Stimulated activated CD8-positive, alpha-beta memory T cell treated with anti-CD3 and anti-CD28 coated beads, Interleukin-4, amount 100 ng/mL, for 4 hours (primary cell): ENCODE measurements at places on chromosomes 1 and 21.

GRCh38 chr1:207648334-207649209 lies 3.6 kb downstream of the CR1L start:
- no peak for DNase-seq

- no peak for DNase-seq
Observed at GRCh38 chr1:40381268-40382107, 8.0 kb downstream of the SMAP2 start.

DNA sequence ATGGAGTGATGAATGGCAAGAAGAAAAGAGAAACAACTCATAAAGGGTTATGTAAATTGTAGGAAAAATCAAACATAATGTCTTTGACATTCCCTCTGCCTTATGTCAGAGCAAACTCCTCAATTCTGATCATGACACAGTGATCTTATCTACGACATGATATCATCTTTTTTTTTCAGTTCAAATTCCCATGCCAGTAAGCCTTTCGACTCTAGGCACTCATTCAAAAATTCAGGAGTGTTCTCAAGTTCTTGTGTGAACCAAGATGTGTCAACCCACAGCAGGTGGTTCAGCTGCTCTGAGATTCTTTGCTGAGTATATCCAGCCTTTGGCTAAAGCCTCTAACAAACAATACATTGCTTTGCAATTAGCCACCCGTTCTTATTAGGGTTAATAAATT lies 97.1 kb upstream of the ESRRG start:
- DNase-seq, result no peak

- DNase-seq, result peak; percentile 68
Observed at GRCh38 chr1:151024540-151025146, 11.7 kb upstream of the BNIPL start.

DNA sequence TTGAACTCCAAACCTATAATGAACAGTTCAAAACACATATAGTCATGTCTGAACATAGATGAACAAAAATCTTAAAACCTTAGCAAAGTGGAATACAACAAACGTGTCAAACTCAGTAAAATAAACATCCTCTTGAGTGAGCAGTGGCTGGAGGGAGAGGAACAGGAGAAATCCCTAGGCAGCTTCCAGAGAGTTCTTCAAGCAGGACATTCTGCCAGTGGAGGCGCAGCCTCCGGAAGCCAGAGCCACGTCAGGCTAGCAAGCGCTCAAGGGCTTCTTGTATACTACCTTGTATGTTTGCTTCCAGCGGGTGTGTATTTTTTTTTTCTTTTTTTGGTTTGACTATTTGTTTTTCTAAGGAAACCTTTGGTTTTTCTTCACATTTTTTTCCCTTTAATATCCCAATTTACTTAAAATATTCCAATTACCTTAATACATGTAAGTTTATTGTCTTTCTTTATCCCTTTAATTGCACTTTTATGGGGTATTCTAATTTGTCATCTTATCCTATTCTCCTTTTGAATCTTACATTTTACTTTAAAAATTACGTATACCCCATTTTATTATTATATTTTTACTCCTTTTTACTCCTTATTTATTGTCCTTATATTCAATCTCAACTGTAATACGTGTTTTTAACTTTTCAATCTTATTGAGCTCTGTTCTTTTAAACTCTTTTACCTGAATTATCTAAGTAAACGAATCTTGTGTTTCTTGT lies 42.0 kb downstream of the COLGALT2 start:
- no peak for DNase-seq

DNA sequence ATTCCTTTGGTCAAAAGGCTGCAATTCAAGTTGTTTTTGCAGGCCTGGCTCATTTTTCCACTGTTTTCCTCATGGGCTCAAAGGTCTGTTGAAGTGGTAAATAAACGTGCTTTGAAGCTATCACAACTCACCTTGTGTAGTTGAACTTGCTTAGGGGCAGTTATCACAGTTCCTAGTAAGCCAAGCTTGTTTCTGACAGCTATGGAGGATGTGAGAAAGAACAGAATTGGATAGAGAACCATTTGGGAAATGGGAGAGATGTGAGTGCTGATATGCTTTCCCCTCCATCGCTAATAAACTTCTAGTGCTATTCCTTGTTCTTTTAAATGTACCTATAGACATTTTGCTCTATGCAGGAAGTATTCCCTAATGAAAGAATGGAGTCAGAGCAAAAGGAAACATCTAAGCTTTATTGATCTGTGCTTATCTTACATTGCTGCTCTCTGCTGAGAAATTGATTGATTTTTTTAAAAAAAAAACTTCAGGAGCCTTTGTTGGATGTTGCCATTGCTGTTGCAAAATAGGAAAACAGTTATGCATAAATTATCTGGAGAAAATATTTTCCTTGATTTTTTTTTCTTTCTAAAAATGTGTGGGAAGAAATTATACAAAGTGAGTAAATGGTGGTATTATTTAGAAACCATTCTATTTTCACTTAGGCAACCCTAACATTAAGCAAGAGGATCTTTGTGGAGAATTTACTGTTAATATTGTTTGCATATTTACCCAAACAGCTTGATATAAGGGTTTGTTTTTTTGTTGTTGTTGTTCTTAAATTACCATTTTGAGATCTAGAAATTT lies 118.2 kb downstream of the MAGI3 start:
- DNase-seq, result no peak

DNA sequence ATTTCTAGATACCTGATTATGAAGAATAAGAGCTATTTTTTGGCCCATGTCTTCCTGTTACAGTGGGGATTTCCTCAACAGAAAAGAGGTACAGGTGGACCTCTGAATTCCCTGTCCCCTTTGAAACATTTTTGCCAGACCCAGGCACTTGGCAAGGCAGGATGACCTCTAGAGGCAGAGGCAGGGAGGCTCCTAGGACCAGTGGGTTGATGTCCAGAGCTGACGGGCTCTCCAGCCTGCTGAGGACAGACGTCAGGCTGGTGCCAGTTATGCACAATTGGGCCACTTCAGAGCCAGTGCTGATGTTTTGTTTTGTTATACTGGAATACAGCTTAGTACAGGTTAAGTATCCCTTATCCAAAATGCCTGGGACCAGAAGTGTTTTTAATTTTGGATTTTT lies 18.5 kb upstream of the A3GALT2 start:
- DNase-seq, result no peak

- no peak for DNase-seq
Observed at GRCh38 chr21:45990741-45991605, 9.4 kb downstream of the COL6A1 start.

GRCh38 chr1:112997781-112998180 lies 41.8 kb upstream of the SLC16A1 start:
- DNase-seq, result no peak

DNA sequence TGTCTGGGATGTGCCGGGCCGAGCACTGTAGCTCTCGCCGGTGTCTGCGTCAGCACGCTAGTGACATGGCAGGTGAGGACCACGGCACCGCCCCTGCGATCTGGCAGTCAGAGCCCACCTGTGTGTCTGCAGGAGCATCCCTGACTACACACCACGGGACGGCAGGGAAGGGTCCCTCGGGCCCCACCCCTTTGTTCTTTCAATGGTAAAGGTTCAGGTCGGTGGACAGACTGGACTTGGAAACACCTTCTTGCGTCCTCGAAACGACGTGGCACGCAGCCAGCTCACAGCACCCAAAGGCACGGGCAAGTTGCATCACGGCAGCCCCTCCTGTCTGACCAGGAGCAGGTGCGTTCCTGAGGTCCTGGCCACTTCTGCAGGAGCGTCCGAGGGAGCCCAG lies 3.7 kb upstream of the SAMD11 start:
- DNase-seq, result no peak

DNA sequence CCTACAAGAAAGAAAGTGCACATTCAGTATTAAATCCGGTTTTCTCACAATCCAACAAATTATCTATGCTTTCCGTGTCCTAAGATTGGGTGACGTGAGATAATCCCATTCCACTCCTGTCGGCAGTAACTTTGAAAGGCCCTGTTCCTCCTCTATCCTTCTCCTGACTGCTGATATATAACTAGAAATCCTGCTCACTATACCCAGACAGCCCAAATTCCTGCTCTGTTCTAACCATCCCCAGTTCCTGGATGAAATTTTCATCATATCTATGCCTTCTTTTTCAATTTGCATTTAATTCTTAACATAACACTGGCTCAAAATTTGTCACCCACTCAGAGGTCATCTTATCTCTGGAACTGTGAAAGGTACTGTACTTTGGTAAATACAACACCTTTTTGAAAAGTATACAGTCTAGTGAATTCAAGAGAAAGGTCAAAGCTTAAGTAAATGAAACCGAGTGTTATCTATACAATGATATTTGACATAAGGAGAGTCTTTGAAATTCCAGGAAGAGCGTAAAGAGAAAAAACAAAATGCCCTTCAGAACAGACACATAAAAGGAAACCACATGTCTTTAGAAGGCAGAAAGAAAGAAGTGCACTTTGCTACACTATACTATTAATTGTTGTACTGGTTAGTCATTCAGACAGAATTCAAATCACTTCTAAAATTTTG lies 200.5 kb upstream of the NEGR1 start:
- no peak for DNase-seq

- no peak for DNase-seq
Observed at GRCh38 chr1:184176058-184176457, 124.5 kb downstream of the TSEN15 start.

GRCh38 chr1:21655259-21655658 lies 13.9 kb downstream of the RAP1GAP start:
- no peak for DNase-seq

- DNase-seq, result no peak
Observed at GRCh38 chr1:176193023-176193422, 14.1 kb downstream of the COP1 start.

DNA sequence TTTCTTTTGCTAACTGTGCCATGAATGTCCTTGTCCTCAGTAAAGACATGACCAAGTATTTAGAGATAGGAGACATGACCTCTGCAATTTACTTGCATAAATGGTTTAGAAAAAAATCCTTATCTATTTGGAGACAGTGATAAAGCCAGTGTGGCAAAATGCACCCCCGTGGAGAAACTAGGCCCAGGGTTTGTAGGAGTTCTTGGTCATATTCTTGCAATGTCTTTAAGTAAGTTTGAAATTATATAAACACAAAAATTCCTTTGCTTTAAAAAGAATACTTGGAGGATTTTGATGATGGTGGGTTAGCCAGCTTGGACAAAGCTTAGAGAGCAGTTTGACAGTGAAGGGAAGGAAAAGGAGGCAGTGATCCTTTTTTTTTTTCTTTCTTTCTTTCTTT lies 101.9 kb upstream of the SLC45A1 start:
- no peak for DNase-seq

- DNase-seq, result no peak
Observed at GRCh38 chr1:172955161-172955815, 95.5 kb downstream of the TNFSF18 start.

DNA sequence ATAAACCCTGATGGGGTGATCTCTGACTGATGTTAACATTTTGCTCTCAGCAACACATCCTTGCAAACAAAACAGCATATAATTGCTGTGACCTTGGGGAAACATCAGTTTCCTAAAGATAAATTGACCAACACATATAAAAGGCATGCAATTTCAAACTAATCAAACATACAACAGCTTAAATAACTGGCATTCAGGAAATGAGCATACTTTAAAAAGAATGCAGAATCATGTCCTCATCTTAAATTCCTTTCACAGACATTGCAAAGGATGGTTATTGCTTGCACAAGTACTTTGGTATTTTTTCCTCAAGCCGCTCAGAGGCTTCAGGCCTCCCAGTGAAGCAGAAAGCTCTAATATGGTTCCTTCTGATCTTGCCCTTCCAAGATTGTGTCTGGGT lies 53.4 kb upstream of the RGS18 start:
- DNase-seq, result no peak

DNA sequence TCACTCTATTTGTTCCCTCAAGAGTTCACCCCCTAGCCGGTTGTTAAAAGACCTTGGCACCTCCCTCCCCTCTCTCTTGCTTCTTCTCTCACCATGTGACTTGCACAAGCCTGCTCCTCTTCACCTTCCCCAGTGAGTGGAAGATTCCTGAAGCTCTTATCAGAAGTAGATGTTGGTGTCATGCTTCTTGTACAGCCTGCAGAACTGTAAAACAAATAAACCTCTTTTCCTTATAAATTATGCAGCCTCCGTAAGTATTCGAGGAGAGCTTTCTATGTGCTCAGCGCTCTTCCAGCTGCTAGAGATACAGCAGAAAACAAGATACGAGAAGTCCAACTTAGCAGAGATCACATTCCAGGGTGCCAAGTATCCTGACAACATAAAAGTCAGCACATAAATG lies 147.0 kb upstream of the RUNX1 start:
- DNase-seq, result no peak

GRCh38 chr21:41236352-41236973 lies 68.5 kb downstream of the BACE2 start:
- no peak for DNase-seq

- DNase-seq, result no peak
Observed at GRCh38 chr1:55078470-55078869, 39.1 kb downstream of the PCSK9 start.

GRCh38 chr1:7298749-7299151 lies 472.3 kb upstream of the VAMP3 start:
- DNase-seq, result no peak

DNA sequence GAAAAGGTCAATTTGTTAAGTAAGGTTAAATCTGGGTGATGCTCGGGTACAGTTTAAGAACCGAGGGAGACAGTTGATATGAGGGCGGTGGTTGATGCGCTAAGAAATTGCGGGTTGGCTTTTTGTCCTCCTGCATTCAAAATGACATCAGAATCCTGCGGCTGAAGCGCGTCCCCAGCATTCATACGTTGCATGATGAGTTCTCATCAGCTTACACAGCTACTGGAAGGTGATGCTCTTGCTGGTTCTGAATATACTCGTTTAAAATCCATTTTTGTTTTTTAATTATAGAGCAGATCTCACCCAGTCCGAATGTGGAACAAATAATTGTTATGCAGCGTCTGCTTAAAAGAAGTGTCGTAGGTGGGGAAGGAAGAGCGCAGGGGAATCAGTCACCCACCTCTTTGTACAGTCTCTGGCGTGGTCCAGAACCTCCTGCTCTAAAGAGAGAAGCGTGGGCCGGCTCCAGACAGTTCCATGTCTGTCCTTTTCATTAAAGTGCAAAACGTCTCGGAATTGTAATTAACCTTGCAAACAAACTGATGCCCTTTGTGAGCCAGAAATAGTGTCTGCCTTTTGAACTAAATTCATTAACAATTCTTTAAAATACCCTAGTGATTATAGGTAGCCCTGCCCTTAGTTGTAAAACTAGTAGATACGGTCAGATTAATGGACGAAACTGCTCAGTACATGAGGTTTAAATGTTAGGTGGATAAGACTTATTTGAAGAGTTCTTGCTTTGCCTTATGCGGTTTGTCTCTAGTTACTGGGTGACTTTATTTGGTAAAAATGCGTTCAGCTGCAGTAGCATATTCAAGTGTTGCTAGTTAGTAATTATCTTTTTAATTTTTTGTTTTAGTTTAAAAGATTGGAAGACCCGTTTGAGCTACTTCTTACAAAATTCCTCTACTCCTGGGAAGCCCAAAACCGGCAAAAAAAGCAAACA lies 741 bp downstream of the RGS2 start:
- DNase-seq, result peak; percentile 7

GRCh38 chr1:6353955-6354658 lies 39.5 kb downstream of the ACOT7 start:
- no peak for DNase-seq

DNA sequence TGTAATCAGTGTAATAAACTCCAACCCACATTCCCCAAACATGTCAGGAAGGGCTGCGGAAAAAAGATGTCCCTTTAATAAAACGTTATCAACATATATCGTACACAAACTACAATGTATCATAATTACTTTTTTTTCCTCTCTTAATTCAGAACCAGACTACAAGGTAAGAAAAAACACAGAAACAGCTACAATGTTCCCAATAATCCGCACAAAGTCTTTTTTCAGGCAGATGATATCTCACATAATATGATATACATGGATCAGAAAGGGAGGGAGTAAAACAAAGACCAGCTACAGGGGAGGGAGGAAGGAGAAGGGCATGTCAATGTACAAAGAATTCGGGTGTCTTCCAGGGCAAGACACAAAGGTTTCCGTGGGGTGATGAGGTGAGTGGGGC lies 25.4 kb downstream of the MRPL37 start:
- DNase-seq, result no peak
